Caco-2 (cell line): ENCODE measurements at places on chromosomes 7 and 10. TPM values are rescaled to one million over a fixed set of nuclear protein-coding genes. Genes with fewer than 3 reads are reported as not detected.

GRCh38 chr10:7027913-7028808 is 382.7 kb downstream of the SFMBT2 start:
- DNase-seq = no peak

The PLEKHS1 gene
- not detected in 2 replicates for total RNA-seq

The SUGCT gene
- total RNA-seq = 9.9 and 12.2 TPM in 2 replicates

DNA sequence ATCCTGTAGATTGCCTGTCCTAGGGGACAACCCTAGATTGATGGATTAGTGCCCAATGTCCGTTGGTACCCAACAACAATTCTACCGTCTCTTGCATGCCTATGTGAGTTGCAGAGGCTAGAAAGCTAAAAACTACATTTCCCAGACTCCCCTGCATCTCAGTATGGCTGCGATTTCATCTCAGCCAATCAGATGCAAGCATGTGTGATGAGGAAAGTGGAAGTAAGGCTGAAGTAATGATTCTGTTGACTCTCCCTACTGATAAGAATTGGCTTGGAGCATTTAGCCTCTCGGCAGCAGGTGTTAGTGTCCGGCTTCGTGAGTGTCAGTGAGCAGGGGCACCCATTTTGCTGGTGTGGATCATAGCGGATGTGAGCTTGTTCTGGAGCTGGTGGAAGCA is 171.9 kb downstream of the FGFR2 start:
- DNase-seq = peak; percentile 68

- no peak for DNase-seq
Observed at GRCh38 chr7:93350338-93350737, 118.2 kb downstream of the VPS50 start.

The NEBL gene
- total RNA-seq = 39.5 and 55.2 TPM in 2 replicates

DNA sequence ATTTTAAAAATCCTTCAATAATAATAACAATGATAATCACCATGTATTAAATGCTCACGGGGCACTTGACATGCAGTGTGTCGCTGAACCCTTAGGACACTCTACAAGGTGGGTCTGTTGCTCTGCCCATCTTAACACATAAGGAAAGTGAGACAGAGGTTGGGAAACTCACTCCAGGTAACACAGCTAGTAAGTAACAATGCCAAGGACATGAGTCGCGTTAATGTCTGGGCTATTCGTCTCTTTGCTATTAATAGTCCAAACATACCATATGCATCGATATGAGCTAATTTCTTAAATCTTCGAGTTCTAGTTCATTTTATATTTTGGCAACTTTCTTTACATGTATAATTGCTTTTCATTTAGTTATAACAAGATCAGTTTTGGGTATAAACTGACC is 79.5 kb downstream of the BEND7 start:
- DNase-seq = no peak

DNA sequence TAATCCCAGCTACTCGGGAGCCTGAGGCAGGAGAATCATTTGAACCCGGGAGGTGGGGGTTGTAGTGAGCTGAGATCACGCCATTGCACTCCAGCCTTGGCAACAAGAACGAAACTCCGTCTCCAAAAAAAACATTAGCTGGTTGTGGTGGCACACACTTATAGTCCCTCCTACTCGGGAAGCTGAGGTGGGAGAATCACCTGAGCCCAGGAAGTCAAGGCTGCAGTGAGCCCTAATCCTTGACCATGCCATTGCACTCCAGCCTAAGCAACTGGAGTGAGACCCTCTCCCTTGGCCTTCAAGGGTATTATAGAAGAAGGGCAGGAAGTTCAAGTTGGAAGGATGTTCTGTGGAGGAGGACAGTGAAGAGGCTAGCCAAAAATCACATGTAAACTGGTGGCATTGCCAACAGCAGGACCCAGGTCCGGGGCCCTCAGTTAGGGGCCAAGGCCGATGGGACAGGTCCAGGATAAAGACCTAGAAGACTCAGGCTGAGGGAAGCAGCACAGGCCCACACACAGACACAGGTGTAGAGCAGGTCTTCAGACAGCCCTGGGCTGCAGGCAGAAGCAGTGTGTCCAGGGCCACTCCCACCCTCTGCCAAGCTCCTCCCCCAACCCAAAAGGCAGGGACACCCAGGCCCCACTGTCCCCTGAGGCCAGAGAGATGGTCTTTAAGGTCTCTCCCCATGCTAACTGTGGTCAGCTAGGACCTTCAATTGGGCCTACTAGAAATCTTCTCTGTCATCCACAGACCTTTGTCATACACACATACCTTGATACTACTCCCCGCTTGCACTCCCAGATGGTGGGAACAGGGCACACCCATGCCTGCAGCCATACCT is 8.4 kb upstream of the SAMD8 start:
- no peak for DNase-seq

DNA sequence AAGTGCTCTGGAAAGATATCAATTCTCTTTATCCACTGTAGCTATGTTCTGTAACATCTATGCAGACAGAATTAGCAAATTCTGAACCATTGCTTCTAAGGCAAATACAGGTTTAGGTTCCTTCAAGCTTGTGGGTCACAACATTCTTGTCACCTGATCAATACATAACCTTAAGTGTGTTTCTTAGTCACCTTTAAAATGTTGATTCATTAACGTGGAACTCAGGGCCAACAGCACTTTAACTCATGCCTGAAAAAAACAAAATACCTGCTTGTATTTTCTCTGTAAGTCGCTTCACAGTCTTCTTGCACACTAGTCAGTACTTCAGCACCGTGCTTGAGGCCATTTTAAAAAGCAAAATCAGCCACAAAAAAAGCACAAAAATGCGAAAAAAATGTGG is 35.2 kb upstream of the TRIL start:
- no peak for DNase-seq

The ELFN1 gene
- 2.3 TPM in 2 replicates for total RNA-seq

The SPAM1 gene
- total RNA-seq = not detected in 2 replicates

The HTR7 gene
- not detected in 2 replicates for total RNA-seq

GRCh38 chr10:61632057-61632670 is 30.6 kb upstream of the CABCOCO1 start:
- no peak for DNase-seq

GRCh38 chr10:49750546-49750945 is 11.6 kb downstream of the OGDHL start:
- DNase-seq = no peak

DNA sequence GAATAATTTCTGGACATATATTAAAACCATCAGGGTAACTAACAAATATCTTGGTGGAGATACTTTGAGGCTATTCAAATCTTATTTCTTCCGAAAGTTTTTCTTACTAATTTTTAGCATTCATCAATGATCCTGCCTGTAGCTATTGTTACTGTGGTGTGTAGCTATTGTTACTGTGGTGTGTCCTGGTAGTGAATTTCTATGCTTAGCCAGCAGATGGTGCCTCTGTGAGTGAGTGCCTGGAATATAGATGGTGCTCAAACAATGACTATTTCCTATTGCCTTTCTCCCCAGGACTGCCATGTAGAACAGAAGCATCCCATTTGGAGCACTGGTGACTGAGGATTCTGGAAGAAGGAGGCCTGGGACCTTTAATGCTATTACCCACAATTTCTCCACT is 245.7 kb downstream of the CCSER2 start:
- no peak for DNase-seq

DNA sequence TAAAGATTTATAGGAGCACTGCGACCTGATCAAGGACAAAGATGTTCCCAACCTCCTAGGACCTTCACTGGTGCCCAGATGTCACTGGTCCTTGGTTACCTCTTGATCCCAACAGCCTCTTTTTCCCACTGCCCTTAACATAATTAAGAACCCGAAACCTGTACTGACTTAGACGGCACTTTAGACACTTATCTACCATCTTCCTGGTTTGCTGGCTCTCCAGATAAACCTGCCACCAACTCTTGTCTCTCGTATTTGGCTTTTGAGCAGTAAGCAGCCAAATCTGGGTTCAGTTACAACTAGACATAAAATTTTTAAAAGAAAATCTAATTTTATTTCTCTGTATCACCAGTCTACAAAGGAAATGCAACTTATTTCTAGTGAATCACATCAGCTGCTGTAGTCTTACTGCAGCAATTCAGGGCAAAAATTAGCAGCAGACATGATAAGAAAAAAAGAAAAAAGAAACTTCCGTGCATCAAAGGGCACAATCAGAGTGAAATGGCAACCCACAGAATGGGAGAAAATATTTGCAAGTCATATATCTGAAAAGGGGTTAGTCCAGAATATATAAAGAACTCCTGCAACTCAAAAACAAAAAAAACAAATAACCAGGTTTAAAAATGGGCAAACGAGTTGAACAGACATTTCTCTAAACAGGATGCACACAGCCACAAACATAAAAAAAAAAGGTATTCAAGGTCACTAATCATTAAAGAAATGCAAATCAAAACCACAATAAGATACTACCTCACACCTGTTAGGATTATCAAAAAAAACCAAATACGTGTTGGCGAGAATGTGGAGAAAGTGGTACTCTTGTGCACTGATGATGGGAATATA is 9.4 kb downstream of the ASB13 start:
- no peak for DNase-seq

The GPR37 gene
- total RNA-seq = 0.50 and 0.77 TPM in 2 replicates

The NRCAM gene
- total RNA-seq = 85.7 and 96.2 TPM in 2 replicates

- DNase-seq = no peak
Observed at GRCh38 chr10:2682491-2682890, 384.9 kb upstream of the PFKP start.

The CYP26C1 gene
- total RNA-seq = 0.09 and 0.16 TPM in 2 replicates

The HSPB1 gene
- 82.1 and 89.1 TPM in 2 replicates for total RNA-seq

The RAB19 gene
- 3.8 and 4.1 TPM in 2 replicates for total RNA-seq

- DNase-seq = no peak
Observed at GRCh38 chr7:15567652-15568051, 5.8 kb upstream of the AGMO start.

DNA sequence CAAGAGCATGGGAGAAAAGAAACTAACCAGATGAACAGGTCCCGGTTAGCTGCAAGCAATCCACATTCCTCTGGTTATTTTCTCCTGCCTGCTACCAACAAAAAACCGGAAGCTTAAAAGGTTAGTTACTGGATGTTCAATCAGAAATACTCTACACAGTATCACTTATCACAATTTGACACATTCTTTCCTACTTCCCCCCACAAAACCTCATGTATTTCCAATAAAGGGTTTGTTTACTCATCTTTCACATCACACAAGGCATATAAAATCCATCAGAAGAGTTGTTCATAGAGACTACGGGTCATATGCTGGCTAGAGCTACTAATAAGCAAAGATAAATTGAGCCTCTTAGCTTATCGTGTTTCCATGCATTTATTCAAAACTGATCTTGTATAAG is 4.8 kb downstream of the SLC25A28 start:
- no peak for DNase-seq

DNA sequence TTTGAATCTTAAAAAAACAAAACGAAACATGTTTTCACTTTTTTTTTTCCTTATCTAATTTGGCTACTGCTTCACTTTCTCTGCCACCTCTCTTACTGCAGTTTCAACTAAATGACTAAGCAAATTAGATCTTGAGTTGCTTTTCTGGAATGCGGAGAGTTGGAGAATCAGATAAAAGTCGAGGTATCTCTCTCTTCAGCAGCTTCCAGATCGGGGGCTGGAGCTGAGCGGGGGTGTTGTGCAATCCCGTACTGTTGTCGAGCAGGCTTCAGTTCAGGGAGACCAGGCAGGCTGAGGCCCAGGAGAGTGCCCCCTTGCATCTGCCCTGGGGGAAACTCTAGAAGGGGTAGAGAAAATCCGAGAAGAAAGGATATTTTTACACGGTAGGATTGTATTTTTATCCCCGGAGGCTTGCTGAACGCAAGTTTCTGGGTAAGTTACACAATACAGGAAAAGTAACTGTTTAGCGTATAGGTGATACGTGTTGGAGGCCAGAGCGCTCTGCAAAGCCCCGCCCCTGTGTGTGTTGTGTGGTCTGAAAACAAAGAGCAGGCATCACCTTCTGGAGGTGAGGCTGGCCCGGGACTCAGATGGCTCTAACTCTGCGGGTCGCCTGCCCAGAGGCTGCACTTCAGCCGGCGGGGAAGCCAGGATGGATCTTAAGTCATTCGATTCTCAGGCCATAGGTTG is 116.6 kb downstream of the KLF6 start:
- peak; percentile 85 for DNase-seq

The POLR2J gene
- 68.1 and 70.0 TPM in 2 replicates for total RNA-seq

The EEF1AKMT2 gene
- 28.1 and 29.9 TPM in 2 replicates for total RNA-seq

DNA sequence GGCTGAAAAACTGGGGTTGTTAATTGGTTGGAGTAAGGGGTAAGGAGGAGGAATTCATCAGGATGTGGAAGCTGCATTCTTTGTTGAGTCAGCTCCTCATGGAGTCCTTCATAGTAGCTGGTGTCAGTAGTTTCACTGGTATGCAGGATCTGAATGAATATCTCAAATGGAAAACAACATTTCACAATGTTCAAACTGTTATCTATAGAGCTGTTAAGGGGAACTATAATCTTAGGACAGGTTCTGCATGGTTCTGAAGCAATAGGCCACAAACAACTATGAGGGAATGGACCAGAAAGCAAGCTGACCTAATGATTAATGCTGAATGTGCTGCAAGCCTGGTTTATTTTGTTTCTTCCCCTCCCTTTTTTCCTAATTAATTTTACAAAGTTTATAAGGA is 225.8 kb downstream of the IPMK start:
- DNase-seq = no peak

DNA sequence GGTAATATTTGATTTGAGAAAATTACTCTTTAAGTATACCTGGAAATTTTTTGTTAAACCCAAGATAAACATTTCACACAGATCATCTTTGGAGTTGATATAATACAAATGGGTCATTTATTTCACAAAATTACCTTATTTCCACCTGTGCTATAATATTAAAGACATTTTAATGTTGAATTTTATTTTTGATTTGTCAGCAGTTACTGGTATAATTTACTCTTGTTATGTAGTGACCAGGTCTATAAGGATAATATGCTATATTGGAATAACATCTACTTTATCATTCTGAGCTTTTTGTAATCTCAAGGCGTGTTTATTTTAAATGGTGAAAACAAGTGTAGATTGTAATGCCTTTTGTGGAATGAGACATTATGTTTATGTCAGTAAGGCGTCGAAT is 26.6 kb downstream of the PRKAR2B start:
- no peak for DNase-seq

- DNase-seq = peak; percentile 75
Observed at GRCh38 chr10:132591166-132591971, 53.8 kb downstream of the INPP5A start.

The TECTB gene
- 0.27 and 0.37 TPM in 2 replicates for total RNA-seq

DNA sequence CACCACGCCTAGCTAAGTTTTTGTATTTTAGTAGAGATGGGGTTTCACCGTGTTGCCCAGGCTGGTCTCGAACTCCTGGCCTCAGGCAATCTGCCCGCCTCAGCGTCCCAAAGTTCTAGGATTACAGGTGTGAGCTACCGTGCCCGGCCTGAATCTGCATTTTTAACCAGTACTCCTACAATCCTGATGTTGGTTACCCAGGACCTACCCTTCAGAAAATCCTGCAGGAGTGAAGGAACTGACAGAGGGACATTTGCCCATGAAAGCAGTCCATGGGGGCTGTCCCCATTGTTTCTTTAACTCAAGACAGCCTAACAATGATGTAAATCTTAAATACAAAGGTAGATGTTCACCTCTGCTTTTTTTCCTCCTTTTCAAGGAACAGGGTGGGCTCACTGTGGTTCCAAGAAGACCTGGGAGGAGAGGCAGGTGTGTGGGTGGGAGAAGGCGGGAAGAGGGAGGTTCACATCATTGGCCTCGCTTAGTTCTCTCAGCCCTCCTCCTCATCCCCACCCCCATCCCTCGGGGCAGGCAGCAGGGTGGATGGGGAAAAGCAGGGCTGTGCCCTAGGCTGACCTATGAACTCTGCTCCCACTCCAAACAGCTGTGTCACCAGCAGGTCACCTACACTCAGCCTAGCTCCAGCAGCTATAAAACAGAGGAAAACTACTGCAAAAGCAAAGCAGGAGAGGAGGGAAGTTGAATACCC is 13.5 kb downstream of the LRRC20 start:
- peak; percentile 76 for DNase-seq

GRCh38 chr10:47266602-47267001 is 33.4 kb upstream of the GDF10 start:
- DNase-seq = no peak

The AKR1C2 gene
- 28.8 and 41.7 TPM in 2 replicates for total RNA-seq

- DNase-seq = no peak
Observed at GRCh38 chr7:135713836-135714470, 14.0 kb downstream of the SLC13A4 start.
